Putamen (tissue), 1 donor: ENCODE measurements at places on chromosomes 5 and 9.

- DNase-seq = no peak
These were observed 877.7 kb downstream of the TLE4 start for GRCh38 chr9:80449513-80449912.

DNA sequence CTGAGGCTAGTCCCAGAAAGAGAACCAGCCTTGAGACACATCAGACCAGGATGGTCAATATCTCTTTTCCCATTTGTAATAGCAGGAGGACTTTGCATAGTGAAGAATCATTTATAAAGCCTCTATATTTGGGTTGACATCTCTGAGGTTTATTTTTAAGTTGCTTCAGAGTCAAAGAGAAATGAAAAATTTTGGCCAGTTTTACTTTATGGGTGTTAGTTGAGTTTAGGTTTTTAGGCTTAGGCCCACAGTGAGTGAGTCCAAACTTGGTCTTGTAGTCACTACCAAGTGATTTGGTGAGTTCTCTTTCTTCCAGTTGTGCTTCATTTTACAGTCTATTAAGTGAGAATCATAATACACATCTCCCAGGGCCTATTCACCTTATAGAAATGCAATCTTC lies 5.3 kb upstream of the MEF2C start:
- DNase-seq = no peak

GRCh38 chr9:95434116-95435073 lies 82.4 kb downstream of the PTCH1 start:
- DNase-seq = no peak

DNA sequence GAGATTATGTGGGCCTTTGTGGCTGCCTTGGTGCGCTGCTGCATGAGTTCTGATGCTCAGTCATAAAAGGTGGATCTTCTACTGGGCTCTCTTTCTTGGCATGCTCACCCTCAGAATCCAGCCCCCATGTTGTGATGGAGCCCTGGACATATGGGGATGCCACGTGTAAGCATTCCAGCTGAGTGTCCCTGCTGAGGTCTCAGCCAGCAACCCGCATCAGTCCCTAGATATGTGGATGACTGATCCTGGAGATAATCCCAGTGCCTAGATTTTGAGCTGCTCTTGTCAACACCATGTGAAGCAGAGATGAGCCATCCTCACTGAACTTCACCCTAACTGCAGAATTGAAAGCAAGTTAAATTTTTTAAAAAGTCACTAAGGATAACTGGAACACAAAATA lies 390.1 kb downstream of the DMRT2 start:
- no peak for DNase-seq

GRCh38 chr9:68482548-68482947 lies 58.1 kb downstream of the TMEM252 start:
- no peak for DNase-seq

- no peak for DNase-seq
These were observed 171.8 kb downstream of the XRCC4 start for GRCh38 chr5:83249156-83249555.

- DNase-seq = no peak
These were observed 9.4 kb upstream of the NFIB start for GRCh38 chr9:14323083-14323971.

- no peak for DNase-seq
These were observed 19.7 kb downstream of the LCP2 start for GRCh38 chr5:170277867-170278281.
